Activated CD8-positive, alpha-beta memory T cell treated with anti-CD3 and anti-CD28 coated beads for 1 hour (primary cell): ENCODE measurements at places on chromosomes 5 and 9.

- DNase-seq: no peak
Observed at GRCh38 chr5:133818869-133819600, 149.4 kb downstream of the C5orf15 start.

GRCh38 chr5:178282391-178282790 is 49.8 kb upstream of the PHYKPL start:
- no peak for DNase-seq

DNA sequence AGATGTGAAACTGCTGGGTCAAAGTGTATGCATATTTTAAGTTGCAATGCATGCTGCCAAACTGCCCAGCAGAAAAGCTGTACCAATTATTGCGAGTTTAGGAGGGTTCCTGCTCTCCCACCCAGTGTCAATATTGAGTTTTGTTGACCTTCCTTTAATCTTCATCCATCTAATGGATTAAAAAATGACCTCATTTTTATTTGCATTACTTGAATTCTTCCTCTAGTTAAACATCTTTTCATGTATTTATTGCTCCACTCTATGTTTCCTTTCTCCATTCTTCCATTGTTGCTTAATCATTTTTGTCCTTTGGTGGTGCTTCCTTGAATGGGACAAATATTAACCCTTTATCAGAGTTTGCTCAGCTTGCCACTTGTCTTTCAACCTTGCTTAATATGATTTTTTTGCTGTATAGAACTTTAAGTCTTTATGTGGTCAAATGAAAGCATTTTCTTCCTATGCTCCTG is 32.4 kb downstream of the TLE1 start:
- DNase-seq: no peak

DNA sequence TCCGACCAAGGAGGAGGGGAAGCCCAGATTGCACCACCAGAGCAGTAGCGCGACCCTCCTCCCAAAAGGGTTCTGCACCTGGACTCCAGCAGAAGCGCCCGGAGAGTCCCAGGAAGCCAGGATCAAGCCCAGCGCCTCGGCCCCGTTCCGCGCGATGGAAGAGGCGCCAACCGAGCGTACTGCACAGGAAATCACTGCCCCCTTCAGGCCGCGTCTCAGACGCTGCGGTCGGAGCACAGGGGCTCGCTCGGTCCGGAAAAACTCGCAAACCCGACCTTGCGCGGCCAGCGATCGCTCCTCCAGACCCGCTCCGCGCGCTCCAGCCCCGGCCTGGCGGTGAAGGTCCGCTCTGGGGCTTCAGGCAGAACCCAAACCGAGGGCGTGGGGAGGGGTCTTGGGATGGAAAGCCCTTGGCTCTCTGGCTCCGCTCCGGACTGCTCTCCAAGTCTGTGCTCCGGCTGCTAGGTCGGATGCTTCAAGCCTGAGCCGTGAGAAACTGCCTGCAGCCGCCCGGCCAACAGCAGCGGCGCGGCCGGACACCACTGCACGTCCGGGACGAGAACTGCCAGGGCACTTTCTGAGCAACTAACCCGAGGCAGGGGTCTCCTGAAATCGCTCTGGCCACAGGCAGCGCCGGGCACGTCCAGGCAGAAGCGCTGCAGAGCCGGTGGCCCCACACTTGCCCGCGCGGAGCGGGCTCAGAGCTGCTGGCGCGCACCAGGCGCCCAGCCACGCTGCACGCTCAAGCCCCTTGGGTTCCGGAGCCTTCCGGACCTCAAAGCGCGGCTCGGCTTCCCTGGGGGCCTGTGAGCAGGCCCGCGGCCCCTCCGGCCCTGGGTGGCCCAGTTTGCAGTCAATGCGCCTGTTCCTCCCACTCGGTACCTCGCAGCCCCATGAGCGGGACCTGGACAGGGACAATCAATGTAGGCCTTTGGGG is 1.3 kb downstream of the GABBR2 start:
- no peak for DNase-seq

- no peak for DNase-seq
Observed at GRCh38 chr5:142674531-142675469, 11.1 kb downstream of the FGF1 start.

- DNase-seq: no peak
Observed at GRCh38 chr5:170308686-170309085, 11.1 kb upstream of the LCP2 start.

GRCh38 chr9:123493627-123494026 is 137.6 kb downstream of the CRB2 start:
- DNase-seq: no peak

DNA sequence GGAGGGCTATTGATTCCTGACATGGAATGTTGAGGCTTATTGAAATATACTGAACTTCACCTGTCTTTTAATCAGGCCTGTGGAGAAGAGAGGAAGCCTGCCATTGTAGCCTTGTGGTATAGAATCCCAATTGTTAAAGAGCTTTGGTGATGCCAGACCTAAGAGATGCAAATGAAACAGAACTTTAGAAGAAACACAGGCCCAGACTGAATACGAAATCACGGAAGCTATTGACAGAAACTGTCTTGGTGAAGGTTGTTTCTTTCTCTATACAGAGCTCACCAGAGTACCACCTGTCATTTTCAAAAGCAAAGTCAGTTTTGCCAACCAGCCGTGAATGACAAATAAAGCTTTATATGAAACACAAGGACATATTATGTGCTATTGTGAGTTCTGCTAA is 660.3 kb downstream of the ISL1 start:
- DNase-seq: no peak

DNA sequence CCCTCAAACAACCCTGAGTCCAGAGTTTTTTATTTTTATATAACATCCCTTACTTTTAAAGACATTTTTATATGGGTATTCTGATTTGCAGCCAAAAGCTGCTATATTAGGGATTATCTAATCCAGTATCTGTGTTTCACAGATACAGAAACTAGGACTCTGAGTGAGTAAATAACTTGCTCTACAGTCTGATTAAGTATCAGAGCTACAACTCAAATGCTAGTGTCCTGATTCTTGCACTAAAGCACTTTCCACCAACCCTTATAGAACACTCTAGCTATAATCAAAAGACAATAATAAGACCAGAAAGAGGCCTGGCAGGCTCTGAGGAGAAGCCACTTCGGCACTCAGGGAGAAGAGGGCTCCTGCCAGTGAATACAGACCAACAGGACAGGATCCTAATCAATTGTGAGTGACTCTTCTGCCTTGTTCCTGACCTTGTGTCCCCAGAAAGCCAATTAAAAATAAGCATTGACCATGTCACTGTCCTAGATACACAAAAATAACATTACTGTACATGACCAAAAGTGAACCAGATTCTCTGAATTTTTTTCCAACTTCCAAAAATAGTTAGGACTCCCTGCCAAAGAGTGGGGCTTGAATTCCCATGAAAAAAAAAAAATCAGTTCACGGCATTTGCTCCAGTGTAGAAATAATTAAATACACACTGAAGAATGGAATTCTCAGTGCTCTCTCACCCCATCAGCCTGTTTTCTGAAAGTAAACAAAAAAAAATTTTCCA is 63.6 kb upstream of the MAP3K1 start:
- no peak for DNase-seq

DNA sequence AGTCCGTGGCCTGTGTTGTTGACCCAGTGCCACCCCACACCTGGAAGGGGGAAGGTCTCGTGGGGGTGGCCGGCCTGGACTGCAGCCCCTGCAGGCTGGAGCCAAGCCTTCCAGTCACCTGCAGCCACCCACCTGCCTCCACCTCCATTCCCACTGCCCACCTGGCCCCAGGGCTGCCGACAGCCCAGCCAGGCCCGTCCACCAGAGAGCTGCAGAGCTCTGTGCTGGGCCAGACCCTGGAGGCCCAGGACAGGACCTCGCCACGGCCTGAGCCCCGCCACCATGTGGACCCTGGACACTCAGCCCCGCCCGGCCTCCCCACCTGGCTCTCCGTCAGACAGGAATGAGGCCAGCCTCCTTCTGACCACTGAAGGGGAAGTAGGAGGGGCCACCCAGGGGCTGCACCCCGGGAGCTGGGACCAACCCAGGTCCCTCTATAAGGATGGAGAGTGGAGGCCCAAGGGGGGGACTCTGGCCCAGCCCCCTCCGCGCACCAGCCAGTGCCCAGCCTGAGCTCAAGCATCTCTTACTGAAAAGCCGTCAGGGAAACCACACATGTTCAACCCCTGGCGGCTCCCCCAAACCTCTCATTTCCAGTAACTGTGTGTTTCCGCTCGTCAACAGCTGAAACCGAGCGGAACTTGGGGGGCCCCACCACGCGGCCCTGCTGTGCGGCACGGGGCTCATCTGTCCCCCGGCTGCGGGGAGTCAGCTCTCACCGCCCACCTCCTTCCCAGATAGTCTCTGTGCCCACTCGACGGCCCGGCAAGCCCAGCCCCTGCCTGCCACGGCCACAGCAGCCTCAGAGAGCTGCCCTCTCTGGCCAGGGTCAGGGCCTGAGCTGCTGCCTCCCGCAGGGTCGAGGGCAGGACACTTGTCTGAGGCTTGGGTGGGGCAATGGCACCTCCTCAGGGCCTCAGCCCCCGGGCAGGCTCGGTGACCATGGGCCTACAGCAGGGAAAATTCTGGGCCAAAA is 12.8 kb downstream of the NOTCH1 start:
- DNase-seq: no peak

DNA sequence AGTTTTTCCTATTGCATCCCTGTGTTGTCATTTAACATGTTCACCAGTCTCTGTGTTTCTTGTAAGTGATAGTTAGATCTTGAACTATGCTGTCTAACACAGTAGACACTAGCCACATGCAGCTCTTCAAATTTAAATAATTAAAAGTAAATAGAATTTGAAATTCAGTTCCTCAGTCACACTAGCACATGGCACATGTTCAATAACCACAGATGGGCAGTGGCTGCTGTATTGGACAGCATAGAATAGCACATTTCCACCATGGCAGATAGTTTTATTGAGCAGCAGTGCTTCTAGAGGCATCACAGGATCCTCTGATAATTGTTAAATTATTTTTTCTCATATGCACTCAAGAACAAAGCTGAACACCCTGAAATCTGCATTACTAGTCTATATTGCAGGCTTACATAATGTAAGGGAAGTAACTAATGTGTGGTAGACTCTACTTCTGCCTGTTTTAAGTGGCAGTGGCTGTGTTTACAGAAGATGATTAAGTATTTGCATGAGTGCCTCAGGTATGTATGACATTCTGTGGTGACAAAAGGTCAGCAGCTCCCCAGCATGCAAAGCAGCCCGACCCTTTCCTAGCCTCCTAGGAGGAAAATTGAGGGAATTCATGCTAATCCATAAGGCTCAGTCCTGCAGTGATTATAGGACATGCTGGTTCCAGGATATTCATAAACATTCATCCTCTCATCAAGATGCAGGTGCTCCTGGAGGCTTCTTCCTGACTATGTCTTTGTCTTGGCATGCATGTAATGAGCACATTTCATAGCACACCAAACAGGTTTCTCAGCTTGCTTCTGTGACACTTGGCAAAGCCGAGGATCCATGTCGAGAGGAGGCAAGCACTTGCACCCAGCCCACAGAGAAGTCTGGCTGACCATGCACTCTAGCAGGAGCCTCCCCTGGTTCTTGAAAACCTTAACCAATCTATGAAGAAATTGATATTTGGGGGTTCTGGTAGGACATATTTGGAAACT is 45.5 kb downstream of the SH3RF2 start:
- no peak for DNase-seq

GRCh38 chr5:432928-433791 is 9.8 kb upstream of the EXOC3 start:
- DNase-seq: no peak

DNA sequence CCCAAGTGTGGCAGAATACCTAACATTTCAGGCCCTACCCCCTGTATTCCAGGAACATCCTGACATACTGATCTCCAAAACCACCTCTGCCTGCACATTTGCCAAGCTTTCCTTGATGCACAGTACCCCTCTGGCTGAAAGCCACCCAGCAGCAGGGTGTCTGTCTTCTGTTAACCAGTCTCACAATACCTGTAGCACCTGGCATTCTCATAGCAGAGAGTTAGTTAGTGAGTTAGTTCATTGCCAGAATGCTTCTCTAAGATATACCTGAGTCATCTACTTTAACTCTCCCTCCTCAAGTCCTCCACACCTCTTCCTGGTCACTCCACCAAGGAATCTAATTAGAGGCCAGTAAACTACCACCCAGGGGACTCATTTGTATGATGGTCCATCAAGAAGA is 46.1 kb upstream of the IL7R start:
- DNase-seq: no peak

DNA sequence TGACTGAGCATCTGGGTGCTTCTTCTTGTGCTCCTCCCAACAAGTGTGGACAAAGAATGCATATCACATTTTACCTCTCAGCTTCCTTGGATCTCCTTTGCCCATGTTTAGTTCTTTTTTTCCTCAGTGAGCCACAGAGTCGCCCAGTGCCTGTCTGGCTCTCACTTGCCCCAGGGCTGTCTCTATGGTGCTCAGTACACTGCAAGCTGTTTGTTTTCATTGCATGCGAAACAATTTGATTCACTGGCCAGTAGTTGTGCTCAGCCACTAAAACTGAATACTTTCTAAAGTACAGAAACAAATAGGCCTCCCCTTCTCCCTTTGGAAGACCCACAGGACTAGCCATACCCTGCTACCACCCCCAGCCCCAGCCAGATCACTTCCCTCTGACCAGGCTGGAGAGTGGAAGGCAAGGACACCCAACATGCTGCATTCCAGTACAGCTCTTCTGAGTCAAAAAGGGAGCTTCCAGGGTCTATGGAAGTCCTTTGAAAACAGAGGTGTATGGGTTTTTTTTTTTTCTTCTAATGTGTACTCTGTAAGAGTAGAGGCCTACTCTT is 3.8 kb downstream of the LHFPL2 start:
- DNase-seq: no peak

GRCh38 chr5:159198063-159199036 is 11.0 kb downstream of the RNF145 start:
- no peak for DNase-seq

DNA sequence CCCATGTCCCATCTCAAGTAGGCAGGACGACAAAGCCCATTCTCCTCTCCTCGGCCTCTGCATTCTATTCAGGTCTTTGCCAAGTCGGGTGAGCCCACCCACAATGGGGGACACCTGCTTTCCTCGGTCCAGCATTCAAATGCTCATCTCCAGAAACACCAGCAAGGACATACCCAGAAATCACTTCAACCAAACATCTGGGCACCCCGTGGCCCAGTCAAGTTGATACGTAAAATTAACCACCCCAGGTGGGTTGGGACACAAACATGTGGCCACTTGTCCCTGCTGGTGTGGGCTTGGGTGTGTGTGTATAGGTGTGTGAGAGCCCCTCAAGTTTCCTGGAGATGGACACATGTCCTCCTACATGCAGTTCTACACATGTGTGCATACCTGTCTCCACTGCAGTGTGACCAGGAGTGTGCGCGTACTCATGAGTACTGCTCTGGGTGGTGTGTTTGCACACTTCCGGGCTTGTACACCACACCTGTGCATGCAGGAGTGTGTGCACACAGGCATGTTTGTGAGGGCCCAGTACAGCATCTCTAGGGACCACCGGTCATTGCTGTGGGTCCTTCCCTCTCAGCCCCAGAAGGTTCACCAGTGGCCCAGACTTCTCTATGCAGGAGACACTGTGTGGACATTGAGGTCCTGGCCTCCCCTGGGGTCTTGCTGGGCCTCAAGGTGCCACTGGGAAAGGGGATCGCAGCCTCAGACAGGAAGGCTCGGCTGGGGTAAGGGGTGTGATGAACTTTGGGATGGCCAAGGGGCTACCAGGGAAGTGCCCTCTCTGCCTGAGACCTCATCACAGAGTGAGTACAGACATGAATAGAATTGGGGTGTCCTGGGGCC is 35.4 kb upstream of the RXRA start:
- DNase-seq: no peak
